HuH-7.5 (cell line): ENCODE measurements at places on chromosomes 4 and X.

DNA sequence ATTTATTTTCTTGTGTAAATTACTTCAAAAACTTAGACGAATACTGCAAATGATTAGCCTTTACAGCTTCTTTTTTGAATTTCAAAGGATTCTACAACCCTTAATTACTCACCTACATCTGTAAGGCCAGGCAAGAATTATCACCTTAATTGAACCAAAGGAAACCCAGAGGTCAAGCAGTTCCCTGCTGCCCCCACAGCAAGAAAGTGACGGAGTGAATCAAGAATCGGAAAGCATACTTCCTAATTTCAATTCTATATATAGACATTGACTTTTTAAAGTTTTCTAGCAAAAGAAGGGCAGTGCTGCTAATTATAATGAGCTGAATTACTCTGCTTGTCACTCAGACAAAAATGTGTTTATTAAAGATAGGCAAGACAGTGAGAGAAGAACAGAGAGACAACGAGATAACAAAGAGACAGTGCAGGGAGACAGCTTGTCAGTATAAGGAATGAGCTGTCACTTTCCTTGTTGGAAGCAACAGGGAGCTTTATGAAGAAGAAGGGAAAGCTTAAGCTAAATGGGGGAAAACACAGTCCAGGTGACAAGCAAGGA is 47.5 kb upstream of the SPANXN4 start:
- no peak for DNase-seq

DNA sequence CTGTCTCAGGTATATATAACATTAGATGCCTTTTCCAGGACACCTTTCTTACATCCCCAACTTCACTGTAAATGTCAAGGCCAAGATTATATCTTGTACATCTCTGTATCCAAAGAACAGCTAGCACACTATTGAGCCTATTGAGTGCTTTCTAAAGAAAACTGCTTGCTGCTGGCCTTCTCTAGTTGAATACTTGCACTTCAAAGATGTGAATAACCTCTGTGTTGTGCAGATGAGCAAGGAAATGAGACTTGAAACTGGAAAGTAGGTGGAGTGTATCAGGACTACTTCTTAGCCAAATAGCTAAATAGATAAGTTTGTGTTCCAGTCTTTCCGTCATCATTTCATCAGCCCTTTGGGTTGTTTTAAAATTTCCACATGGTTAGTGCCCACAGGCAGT is 704.4 kb upstream of the AMOT start:
- DNase-seq: no peak

DNA sequence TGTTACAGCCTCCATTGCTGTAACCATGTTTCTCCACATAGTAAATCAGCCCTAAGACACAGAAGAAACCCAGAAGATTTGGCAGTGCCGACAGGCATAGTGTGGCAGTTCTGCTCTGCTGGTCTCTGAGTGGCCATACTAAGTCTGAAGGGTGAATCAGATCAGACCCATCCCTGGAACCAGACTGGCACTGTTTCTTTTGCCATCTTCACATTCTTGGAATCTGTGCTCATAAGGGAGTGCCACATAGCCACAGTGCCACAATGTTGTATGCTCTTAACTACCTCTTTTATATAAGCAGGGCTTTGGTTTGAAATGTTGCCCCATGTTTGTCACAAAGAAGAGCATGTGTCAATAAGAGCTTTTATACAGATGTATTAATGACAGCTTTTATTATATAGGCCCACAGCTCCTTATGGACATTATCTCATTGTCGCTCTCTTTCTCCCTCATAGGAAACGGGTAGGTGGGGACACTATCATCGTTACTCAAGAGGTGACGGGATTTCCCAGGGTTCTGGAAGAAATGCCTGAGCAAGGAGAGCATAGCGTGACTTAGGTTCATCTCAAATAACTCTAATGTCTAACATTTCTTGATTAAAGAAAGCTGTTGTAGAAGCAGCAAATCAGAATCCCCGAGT is 128.2 kb downstream of the CBR4 start:
- no peak for DNase-seq

- DNase-seq: no peak
Measured at GRCh38 chr4:107419052-107419451, 301.0 kb downstream of the PAPSS1 start.

- DNase-seq: no peak
Measured at GRCh38 chrX:20393944-20394343, 127.2 kb upstream of the RPS6KA3 start.

- no peak for DNase-seq
Measured at GRCh38 chrX:22406201-22406737, 133.6 kb downstream of the CBLL2 start.

DNA sequence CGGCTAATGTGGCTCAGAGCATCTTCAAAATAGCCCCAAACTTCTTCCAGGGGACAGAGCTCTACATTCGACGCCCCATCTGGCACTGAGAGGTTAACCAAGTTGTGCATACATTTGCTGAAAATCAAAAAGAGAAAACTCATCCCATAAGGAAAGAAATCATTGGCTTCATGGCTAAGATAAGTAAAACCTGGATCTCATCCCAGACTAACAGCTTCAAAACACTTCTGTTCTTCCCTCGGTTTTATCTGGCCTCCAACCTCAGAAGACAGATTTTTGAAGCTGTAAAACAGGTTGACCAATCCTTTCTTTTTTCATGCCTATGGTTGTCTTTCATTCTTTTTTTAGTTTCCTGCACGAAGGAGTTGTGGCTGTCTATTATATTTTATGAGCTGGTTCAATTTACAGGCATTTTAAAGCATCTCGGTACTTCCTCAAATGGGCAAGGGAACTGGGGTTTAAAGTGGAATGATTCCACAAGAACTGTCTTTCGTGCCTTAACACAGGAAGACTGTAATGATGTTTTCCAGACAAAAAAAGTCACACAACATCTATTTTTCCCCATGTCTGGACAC is 107.6 kb downstream of the DLG3 start:
- no peak for DNase-seq

- no peak for DNase-seq
Measured at GRCh38 chr4:167111622-167112021, 122.7 kb downstream of the SPOCK3 start.

- DNase-seq: no peak
Measured at GRCh38 chr4:109206620-109207019, 95.8 kb downstream of the COL25A1 start.

GRCh38 chr4:155676430-155676825 is 9.8 kb downstream of the GUCY1A1 start:
- no peak for DNase-seq
